ENCODE measurements at places on chromosomes 1 and 21.

DNA sequence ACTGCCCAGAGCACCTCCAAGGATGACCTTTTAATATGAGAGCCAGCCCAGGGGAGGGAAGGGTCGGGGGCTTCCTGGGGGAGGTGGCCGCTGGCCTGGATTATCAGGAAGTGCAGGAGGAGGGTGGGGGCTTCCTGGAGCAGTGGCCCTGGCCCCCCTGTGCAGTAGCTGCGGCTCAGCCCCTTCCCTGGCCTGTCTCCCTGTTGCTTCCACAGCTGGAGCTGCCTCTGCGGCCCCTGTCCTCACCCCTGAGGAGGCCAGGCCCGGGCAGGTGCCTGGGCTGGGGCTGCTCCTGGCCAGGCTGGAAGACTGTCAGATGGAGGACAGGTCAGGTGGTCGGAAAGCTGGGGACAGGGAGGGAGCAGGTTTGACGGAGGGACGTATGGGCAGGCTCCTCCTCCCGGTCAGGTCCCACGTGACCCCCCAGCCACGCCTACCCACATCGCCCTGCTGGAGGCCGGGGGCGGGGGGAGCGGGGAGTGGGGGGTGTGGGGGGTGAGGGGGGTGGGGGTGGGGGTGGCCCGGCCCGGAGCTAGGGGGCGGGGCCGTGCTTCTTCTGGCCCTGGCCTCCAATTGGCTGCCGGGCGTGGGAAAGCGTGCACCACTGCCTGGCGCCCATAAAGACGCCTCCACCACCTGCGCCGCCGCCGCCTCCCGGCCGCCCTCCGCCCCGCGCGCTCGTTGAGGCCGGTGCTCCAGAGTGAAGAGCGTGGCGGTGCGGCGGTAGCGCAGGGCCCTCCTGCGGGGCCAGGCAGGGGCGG is 10.2 kb upstream of the TNFRSF14 start:
- DNase-seq = peak; percentile 78

- no peak for DNase-seq
These were observed 177.3 kb upstream of the LYPLAL1 start for GRCh38 chr1:218996362-218996761.

DNA sequence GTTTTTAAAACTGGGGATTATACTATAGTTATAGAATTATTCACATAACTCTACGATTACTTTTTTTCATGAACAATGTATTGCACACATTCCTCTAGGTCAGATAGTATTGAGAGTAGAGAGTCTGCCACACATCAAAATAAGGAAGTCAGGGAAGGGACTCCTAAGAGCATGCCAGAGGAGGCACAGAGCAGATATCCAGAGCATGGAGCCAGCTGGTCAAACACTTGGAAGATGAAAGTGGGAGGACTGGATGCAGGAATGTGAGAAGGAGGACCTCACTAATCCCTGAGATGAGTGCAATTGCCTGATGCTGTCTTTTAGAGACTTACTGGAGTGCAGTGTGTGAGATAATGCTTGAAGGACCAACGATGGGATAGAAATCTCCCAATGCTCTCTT is 9.6 kb upstream of the RFX5 start:
- no peak for DNase-seq

DNA sequence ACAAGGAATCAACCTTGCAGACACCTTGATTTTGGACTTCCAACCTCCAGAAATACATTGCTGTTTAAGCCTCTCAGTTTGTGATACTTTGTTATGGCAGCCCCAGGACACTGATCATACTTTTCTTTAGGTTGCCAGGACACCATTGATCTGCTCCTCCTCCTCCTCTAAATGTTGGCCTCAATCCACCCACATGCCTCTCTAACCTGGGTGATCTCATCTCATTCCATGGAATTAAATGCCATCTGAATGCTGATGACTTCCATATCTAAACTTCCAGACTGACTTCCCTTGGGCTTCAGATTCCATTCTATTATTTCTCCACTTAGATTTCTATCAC is 7.4 kb upstream of the PPP1R15B start:
- no peak for DNase-seq

- no peak for DNase-seq
These were observed 182.5 kb upstream of the SGIP1 start for GRCh38 chr1:66351478-66351877.

DNA sequence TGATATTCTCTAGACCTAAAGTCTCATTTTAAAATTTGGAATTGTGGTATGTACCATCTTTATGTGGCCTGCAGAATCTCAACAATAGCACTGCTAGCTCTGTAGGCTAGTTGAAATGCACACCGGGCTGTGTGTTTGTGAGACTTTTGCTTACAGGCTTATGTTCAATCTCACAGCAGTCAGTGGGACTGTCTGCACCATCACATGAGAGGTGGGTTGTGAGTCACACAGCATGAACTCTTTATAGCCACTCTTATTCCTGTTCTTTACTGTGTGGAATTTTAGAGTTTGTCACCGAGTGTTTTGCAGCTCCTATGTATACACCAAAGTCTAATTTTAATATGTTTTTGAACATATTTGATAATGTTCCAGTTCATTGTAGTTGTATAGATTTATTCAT is 74.6 kb downstream of the RASAL2 start:
- no peak for DNase-seq

DNA sequence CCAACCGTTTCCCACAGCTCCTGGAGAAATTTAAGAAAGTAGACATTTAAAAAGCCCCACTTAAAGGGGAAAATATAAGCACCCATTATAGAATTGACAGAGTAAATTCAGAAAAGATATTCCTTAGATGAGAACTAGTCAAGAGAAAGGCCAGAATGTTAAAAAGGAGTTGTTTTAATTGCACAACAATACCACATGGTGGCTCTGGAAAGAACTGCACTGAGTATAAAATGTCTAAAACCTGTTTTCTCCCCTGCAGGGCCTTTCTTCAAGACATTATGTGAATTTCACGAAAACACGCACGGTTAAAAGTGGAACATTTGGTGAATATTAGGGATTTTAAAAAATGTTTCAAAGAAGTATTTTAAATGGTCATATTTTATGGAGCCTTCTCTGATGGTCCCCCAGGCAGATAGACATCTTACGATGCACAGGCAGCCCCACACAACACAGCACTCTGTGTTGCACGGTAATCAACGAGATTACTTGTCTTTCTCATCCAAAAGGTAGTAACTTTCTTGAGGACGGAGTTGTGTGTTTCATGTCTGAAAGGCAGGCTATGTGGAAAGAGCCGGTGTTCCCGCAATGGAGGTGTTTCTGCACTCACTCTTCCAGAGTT is 101.9 kb downstream of the PRRX1 start:
- DNase-seq = no peak

- DNase-seq = peak; percentile 18
These were observed 588 bp downstream of the NEXN start for GRCh38 chr1:77888781-77889642.

GRCh38 chr1:233723387-233723786 is 109.5 kb downstream of the KCNK1 start:
- DNase-seq = no peak

- no peak for DNase-seq
These were observed 17.6 kb downstream of the SOAT1 start for GRCh38 chr1:179311149-179311700.

DNA sequence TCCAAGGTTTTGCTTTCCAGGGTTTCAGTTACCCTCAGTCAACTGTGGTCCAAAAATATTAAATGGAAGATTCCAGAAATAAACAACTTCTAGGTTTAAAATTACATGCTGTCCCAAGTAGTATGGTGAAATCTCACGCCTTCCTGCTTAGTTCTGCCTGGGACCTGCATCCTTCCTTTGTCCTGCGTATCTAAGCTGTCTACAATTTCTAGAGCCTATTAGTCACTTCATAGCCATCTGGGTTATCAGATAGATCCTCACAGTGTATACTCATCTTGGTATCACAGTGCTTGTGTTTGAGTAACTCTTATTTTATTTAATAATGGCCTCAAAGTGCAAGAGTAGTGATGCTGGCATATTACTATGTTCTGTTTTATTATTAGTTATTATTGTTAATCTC is 157.7 kb downstream of the ROR1 start:
- DNase-seq = no peak

- no peak for DNase-seq
These were observed 7.1 kb downstream of the PDZK1IP1 start for GRCh38 chr1:47182676-47183235.

DNA sequence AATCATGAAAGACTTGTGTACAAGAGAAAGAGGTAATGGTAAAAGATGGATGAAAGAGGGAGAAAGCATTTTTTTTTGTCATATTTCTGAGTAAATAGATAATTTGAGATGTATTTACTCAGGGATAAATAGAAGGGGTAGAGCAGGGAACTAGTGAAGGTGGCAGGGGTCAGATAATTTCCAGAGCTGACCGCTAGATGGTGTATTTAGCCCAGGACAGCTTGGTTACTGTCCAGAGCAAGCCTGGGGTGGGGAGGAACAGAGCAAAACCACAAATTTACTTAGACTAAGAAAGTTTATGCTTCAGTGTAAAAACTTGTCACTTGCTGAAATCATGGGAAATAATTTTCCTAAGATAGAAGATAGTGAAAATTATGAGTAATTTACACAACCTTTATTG is 91.5 kb downstream of the XCL2 start:
- DNase-seq = no peak

DNA sequence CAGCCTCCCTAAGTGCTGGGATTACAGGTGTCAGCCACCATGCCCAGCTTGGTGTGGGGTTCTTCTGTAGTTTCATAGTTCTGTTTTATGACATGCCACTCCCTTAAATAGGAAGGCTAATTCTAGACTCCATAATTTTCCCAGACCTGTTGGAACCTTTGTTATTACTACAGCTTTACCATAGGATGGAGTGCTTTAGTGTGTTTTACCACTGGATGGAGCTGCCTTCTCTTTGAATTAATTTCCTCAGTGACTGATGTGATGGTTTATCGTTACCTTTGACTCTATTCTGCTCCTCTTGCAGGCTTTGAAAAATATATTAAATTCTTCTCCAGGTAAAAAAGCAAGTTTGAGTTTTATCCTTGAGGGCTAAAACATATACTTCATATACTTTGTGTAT is 84.6 kb upstream of the NEK7 start:
- DNase-seq = no peak

DNA sequence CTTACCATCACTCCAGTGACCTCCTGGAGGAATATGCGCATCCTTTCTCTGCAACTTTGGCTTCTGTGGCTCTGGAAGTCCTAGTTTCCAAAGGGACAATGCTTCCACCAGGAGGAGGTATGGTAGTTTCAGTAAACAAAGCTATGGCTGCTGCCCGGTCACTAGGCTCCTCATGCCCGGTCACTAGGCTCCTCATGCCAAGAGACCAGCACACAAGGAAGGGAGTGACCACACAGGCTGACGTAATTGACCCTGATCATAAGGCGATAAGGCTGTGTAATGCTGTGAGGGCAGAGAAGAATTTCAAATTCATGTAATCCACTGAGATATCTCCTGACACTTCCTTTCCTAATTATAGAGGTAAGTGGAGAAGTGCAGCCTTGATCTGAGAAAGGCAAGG is 102.9 kb downstream of the DTL start:
- no peak for DNase-seq

DNA sequence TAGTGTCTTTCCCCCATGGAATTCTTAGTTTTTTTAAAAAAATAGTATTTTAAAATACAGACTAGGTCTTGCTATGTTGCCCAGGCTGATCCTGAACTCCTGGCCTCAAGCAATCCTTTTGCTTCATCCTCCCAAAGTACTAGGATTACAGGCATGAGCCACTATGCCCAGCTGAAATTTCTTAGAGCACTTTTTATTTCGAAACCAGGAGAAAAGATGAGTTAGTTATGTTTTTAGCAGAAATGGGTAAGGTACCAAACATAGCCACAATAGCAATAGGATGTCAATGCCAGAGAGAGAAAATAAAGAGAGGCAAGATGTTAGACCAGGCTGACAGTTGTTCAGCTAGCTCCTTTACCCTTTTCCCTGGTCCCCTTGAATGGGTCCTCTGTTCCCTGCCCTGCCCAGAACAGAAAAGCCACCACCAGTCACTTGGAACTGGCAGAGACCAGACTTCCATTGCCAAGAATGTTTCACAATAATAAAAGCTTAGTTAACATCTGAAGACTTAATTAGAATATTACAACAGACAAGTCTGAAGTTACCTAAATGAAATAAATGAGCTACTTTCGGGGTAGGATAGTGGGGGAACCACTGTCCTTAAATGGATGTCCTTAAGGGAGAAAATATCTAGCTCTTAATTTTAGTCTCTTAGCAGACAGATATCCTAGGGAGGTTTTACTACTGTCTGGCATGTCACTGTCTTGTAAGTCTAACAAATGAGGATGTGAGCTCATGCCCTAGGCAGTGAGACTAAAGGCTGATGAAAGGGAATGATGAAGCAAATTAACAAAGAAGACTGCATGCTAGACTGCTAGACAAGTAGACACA is 54.3 kb downstream of the ABL2 start:
- no peak for DNase-seq

DNA sequence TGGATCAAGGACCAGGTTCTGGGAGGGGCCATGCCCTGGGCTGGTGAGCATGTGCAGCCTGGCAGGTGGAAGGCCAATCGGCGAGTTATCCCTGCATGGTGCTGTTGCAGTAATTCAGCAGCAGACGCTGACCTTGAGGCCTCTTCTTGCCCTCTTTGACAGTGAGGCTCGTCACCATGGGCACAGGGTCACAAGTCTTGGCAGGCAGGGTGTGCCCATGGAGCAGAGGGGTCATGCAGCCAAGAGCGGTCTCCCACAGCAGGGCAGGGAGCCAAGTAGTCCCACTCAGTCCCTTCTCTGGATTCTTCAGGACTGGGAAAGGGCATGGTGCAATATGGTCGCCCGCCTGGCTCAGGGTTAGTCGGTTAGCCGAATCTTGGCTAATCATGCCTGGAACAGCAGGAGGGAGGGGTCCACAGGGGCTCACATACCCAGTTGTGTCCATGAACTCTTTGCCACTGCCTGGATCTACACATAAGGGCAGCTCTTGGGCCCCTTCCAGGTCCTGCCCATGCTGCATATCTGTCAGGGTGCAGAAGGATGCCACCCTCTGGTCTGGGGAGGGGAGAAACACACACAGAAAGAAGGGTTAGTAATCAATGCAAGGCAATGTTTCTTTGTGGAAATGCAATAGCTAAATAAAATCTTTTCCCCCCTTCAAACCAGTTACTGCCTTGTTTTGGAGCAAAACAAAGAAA is 226.8 kb downstream of the SIPA1L2 start:
- no peak for DNase-seq

GRCh38 chr1:37234941-37235418 is 200.7 kb upstream of the GRIK3 start:
- no peak for DNase-seq

DNA sequence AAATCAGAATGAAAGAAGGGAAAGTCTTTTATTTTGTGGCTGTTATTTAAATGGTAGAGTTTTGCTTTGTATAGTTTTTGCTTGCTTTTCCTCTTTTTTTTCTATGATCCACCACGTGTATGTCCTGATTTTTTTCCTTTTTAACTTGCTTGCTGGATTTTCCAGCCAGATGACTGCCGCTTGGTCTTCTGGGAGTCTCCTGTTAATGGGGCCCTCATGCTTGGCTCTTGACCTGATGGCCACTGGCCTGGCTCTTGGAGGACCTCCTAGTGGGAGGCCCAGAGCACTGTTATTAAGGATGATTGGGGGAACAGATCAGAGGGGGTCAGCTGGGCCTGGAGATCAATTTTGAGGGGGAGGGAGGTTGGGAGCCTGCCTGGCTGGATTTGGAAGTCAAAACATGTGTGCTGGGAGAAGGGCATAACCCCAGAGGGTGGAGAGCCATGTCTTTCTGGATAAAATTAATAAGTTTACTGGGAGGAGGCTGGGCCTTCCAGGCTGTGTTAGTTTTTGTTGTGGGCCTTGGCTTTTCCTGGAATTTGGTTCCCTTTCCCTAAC is 1.2 kb downstream of the FGGY start:
- no peak for DNase-seq

GRCh38 chr1:2189459-2190425 is 4.8 kb downstream of the FAAP20 start:
- DNase-seq = peak; percentile 86

- DNase-seq = no peak
These were observed 734.3 kb downstream of the ADGRL2 start for GRCh38 chr1:82534996-82535395.

Data from stimulated activated CD4-positive, alpha-beta T cell treated with anti-CD3 and anti-CD28 coated beads, TNF-alpha, amount 100 ng/mL, for 48 hours (primary cell).